Suppressor macrophage (primary cell): ENCODE measurements at places on chromosomes 11 and 22.
A peak's percentile ranks its signal among the peaks of the same experiment; 100 is the strongest.

GRCh38 chr11:14669499-14669898 lies 25.9 kb downstream of the PDE3B start:
- DNase-seq, result no peak

GRCh38 chr11:72413914-72414628 lies 20.3 kb downstream of the CLPB start:
- peak; percentile 93 for DNase-seq

GRCh38 chr11:61688365-61689163 lies 8.4 kb downstream of the DAGLA start:
- peak; percentile 96 for DNase-seq

- no peak for DNase-seq
Observed at GRCh38 chr11:122344215-122344614, 228.2 kb upstream of the BLID start.

DNA sequence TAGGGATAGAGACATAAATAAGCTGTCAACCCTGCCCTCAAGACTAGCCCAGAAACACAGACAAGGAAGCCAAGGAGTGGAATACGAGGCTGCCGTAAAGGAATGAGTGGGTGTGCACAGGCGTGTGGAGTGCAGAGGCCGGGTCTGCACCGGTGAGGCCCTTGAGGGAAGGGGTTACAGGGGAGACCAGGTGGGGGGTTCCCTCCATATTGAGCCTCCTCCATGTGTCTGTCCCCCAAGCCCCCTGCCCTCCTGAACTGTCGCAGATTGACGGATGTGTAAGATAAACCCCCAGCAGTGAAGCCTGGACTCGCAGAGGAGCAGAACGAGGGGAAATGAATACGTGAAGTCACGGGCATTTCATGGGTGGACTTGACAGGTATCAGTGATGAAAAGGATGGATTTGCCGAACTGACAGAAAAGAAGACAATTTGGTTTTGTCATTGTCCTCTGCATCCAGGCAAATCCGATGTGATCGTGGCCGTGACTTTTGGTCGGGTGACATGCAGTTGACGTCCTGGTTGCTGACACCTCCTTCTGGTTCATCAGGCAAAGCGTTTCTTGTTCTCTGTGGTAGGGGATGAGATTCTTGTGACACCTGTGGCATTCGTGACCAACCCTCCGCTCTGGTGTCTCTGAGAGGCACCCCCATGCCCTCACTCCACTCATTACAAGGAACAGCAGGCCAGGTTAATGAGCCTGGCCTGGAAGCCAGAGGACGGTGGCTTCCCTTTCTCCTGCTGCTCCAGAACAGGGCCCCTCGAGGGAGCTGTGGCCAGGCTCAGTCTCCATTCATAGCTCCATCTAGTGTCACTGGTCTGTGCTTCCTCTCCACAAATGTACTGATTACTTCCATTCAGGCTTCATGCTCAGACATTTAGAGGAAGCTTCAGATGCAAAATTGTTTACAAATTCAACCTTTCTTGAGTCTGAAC lies 223.1 kb upstream of the B3GAT1 start:
- DNase-seq, result peak; percentile 13

- DNase-seq, result peak; percentile 84
Observed at GRCh38 chr11:64358907-64359711, at the start of gene RPS6KA4. Gene RPS6KA4 (plus strand): TSS chr11:64359162. CDS start chr11:64359236, 74 bp downstream.

DNA sequence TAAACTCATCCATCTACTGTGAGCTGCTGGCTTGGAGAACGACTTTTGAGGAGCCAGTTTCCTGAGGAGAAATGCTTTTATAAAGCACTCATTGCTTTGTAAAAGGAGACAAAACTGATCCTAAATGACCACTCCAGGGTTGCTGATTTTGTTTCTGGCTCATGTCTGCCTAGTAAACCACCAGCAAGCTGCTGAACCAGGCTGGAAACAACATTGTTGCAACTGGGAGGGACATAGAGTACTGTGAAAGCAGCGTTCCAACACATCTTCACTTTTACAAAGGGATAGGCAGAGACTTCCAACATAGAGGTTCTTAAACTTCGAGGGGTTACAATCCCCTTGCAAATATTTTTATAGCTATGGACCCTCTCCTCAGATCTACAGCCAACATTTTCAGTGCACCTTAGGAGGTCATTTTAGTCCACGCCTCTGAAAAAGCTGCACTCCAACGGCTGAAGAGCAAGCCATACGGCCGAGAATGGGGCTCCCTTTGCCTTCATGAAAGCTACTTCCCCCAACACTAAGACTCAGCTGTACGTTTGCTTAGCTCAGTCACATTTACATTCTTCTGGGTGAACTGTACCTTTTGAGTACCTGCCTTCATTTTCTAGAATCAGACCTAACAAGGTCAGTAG lies 54.7 kb downstream of the PANX1 start:
- DNase-seq, result no peak

DNA sequence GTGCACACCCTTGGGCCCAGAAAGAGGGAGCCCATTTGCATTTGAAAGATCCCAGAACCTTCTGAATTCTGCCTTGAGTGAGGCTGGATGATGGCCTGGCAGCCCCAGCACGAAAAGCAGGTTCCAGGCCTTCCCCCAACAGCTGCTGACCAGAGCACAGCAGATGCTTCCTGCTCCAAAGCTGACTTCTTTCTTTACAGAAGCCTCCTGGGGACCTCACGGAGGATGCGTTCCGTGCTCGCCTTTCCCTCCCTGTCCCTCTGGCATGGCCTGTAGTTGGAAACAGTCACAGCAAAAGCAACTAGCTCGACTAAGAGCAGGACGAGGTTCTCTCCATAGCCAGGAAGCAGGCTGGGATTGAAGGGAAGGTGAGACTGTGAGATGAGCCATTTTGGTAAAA lies 107.7 kb upstream of the B3GAT1 start:
- DNase-seq, result no peak

GRCh38 chr11:77801477-77801876 lies 19.0 kb downstream of the RSF1 start:
- DNase-seq, result no peak

DNA sequence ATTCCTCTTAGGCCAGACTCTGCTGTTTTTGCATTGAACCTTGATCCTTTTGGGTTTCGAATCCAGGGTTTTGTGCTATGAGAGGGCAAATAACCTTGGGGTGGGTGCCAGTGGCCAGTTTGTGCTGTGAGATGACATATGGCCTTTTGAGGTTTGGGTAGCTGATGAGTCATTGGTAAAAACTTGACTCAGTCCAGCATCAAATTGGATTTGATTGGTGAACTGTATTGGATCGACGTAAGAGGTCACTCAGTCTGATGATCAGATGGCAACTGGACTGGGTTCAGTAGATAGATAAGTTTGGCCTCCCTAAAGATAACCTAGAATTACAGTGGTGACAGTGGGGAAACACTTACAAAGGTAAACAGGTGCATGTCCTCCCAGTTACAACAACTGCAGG lies 41.0 kb upstream of the XKR3 start:
- no peak for DNase-seq

DNA sequence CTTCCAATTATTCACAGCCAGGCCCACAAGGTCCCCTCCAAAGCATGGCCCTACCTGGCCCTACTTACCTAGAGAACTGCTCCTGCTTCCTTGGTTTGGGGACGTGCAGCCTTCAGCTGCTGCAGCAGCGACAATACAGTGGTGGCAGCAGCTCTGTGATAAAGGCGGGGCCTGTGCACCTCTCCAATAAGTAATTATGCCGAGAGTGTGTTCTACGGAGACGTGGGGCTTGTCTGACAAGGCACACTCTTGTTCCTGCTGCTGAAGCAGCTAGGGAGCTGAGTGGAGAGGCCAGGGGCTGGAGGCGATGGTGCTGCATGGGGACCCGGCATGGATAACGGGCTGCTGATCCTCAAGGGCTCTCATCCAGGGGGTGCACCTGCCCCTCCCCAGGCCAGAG lies 98.0 kb upstream of the THY1 start:
- no peak for DNase-seq

GRCh38 chr11:33358150-33358831 lies 101.1 kb downstream of the HIPK3 start:
- peak; percentile 44 for DNase-seq

DNA sequence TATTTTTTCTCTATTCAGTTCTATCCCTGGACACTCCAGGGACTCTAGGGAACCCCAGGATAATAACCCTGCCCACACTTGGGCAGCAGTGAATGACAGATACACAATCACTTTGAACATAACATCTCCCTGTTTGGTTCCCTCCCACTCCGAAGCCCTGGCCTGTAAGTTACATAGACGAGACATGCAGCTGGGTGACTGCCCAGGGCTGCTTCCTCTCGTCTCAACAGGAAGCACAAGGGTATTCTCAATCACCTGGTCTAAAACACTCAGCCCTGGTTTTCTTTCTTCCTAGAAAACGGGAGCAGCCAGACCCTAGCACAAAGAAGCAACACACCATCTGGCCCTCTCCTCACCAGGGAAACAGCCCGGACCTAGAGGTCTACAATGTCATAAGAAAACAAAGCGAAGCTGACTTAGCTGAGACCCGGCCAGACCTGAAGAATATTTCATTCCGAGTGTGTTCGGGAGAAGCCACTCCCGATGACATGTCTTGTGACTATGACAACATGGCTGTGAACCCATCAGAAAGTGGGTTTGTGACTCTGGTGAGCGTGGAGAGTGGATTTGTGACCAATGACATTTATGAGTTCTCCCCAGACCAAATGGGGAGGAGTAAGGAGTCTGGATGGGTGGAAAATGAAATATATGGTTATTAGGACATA lies 19.4 kb downstream of the LAYN start:
- no peak for DNase-seq

GRCh38 chr11:62266558-62266957 lies 3.4 kb upstream of the SCGB2A2 start:
- DNase-seq, result no peak

GRCh38 chr11:97354576-97354975 lies 964.8 kb downstream of the JRKL start:
- no peak for DNase-seq

- no peak for DNase-seq
Observed at GRCh38 chr11:96113193-96113681, 189.3 kb upstream of the MTMR2 start.

- DNase-seq, result no peak
Observed at GRCh38 chr11:113771964-113772363, 1.5 kb downstream of the ZW10 start.

DNA sequence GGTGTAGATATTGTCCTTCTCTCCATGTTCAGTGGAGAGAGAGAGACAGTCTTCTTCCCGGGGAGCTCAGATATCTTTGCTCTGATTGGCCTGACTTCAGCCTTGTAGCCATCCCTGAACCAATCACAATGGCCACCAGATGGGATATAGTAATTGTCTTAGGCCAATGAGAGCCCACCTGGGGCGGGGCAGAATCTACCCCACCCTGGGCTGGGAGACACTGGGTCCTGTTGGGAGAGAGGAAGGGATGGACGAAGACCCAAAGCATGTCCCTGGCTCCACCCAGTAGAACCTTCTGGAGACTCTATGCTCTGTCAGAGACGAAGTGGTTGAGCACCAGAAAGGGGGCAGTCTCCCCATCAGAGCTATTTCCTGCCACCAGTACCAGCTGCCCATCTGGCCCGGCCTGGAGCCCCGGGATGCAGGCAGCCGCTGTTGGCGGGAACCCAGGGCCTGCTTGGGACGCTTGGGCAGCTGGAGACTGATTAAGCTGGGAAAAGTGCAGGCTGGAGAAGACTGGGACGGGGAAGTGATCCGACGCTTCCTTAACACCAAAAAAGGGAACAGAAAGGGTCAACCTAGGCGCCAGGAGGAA lies 31.6 kb upstream of the CBX7 start:
- no peak for DNase-seq

DNA sequence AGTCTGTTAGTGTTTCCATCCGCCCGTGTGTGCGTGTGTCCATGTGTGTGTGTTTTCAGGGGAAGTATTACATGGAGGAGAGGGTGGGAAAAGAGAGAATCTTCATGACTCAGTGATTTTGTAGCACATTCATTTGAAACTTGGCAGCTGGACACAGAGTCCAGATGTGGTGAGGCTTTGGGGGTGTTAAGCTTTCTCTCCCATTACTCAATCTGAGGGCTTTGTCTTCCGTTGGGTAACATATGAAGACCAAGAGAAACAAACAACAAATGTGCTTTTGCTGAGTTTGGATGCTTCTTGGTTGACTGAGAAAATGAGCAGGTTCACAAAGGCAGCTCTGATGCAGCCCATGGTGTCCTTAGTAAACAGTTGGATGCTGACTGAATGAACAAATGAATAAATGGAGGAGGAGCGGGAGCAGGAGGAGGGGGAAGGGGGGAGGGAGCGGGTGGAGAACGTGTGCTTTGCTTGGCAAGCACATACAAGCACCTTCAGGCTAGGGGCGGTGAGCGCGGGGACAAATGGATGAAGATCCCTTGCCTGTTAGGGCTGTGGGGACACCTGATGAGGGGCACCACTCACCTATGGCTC lies 104.3 kb downstream of the ST3GAL4 start:
- no peak for DNase-seq

DNA sequence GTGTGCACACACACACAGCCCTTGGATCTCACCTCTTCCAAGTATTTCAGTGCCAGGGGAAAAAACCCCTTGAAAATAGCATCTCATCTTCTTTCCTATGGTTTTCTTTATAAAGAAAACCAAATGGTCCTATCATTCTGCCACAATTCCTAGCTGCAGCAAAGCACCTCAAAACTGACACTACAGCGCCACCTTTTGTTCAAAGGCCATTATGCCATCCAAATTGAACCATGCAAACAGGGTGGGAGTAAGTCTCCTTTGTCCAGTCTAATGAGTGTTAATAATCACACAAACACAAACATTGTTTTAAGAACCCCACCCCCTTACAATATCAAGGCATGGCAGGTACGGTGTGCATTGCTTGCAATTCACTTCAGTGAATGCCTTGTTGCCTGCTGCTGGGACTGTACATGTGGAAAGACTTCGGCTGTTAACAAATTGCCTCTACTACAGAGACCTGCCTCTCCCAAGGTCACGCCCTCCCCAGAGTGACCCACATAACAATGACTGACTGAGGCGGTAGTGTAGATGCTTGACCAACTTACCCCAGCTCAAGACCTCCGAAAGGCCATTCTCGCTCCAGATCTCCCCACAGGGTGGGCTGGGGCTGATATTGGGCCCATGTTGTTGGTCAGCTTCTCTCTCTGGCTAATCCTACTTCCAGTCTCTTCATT lies 31.7 kb downstream of the FAM181B start:
- peak; percentile 51 for DNase-seq

DNA sequence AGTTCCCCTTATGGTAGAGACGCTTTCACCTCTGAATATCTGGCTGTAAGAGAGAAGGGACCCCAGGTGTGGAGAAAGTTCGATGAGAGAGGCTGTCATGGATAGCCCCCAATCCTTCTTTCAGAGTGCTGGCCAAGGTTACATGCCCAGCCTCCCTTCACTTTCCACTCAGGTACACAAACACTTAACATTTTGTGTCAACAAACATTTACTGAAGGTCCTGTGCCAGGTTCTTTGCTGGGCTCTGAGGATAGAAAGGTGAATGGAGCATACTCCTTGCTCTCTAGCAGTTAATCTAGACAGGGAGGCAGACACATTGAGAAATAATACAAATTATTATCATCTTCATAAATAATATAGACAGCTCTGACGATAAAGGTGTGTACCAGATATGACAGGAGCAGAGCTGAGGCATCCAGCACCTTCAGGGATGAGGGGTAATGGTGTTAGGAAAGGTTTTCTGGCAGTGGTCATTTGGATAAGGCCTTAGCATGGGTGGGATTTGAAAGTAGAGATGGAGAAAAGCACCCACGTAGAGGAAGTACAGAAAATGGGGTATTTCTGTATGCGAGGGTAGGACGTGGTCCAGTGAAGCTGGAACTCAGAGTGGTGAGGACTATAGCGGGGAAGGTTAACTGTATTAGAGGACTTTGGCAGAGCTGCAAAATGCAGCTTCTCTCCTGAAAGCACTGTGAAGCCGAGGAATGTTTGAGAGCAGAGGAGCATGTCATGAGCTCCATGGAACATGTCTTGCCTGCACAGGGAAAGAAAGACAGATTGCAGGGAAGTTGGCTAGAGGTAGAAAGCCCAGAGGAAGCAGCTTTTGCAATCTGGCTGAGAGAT lies 19.6 kb downstream of the PPFIBP2 start:
- no peak for DNase-seq

- DNase-seq, result no peak
Observed at GRCh38 chr11:88494848-88495247, 157.3 kb upstream of the CTSC start.
